ENCODE measurements at places on chromosomes 7 and 10. TPM values are rescaled to one million over a fixed set of nuclear protein-coding genes. Genes with fewer than 3 reads are reported as not detected.

The DNAJB9 gene
- 79.3 TPM for polyA plus RNA-seq

The OR9A2 gene
- not detected for polyA plus RNA-seq

The CASTOR2 gene
- polyA plus RNA-seq, result 13.7 TPM

The NPFFR1 gene
- polyA plus RNA-seq, result not detected

The IFIT3 gene
- polyA plus RNA-seq, result not detected

Measured in neural cell (in vitro differentiated cells).